Thoracic aorta (tissue), 2 donors: ENCODE measurements at places on chromosomes 1 and 21.

GRCh38 chr1:214640431-214641213 is 37.6 kb downstream of the CENPF start:
- no peak for DNase-seq

DNA sequence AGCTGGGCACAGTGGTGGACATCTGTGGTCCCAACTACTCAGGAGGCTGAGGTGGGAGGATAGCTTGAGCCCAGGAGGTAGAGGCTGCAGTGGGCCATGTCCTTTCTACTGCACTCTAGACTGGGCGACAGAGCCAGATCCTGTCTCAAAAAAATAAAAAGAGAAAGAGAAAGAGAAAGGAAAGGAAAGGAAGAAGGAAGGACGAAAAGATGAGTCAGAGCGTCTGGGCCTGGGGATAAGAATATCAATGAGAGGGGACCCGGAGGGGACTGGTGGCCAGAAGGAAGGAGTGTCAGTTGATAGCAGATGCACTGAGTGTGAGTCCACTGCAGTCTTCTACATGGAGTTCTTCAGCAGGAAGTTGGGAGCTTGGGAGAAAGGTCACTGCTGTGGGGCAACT is 75.6 kb downstream of the SYT6 start:
- DNase-seq, result no peak

DNA sequence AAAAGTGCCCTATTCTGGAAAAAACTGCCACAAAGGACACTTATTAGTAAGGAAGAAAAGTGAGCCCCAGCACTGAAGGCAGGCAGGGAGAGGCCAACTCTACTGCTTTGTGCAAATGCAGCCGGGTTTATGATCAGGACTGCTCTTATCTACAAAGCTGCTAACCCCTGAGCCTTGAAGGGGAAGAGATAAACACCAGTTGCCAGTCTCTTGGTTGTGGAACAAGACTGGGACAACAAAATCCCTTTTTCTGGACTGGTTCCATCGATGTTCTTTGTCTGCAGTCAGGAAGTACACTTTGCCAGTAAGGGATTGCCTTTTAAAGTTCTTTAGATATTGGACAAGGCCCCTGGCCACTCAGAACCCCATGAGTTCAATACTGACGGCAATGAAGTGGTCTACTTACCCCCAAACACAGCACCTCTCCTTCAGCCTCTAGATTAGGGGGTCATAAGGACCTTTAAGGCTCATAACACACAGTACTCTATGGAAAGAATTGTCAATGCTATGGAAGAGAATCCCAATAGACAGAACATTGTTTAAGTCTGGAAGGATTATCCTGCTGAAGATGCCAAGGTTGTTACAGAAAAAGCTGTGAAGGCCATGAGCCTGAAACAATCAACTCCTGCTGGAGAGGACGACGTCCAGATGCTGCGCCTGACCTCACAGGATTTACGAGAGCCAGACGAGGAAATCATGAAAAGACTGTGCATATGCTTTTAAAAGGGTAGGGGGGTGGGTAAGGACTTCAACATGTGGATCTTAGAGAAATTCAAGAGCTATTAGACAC is 43.6 kb downstream of the GNB1 start:
- DNase-seq, result no peak

DNA sequence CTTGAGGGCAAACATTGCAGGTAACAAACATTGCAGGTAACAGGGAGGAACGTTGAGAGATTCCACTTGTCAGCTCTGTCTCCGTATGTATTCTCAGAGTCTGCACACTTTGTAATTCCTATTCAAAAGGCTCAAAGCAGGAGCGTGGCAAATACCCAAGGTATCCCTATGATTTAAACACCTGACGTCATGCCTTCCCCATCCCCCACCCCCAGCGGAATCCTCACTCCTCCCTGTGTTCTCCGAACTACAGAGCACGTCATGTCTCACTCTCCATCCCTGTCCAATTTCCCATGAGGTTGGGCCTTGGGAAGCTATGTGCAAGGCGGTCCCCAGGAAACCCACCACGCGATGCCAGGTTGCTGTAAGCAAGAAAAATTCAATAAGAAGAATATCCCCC is 2.8 kb upstream of the LRRC38 start:
- no peak for DNase-seq

DNA sequence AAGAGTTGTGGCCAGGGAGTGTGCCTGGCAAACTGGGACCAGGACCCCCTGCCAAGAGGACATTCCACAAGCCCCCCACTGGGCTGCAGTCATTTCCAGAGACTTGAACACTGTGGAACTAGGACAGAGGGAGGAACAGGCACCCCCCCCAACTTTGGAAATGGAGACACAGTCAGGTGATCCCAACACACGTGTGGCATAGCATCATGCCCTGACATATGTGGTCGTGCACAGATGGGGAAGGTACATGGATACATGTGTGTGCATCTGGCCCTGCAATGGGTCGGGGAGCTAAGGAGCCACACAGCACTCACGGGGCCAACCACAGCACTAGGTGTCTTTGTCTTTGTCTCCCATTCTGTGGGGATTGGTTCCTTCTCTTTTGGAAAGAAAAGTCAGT is 6.6 kb upstream of the TFF3 start:
- DNase-seq, result no peak

- no peak for DNase-seq
These were observed 130.5 kb downstream of the ETS2 start for GRCh38 chr21:38936240-38936639.

DNA sequence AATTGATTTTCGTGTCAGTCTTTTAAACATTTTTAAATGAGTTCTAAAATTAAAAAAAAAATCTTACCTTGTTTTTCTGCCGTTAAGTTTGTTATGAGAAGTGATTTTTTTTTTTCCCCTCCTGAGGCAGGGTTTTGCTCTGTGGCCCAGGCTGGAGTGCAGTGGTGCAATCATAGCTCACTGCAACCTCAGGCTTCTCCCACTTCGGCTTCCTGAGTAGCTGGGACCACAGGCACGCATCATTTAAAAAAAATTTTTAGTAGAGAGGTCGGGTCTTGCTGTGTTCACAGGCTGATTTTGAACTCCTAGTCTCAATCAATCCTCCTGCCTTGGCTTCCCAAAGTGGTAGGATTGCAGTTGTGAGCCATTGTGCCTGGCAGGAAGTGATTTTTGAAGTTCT is 41.1 kb downstream of the MTR start:
- DNase-seq, result no peak

DNA sequence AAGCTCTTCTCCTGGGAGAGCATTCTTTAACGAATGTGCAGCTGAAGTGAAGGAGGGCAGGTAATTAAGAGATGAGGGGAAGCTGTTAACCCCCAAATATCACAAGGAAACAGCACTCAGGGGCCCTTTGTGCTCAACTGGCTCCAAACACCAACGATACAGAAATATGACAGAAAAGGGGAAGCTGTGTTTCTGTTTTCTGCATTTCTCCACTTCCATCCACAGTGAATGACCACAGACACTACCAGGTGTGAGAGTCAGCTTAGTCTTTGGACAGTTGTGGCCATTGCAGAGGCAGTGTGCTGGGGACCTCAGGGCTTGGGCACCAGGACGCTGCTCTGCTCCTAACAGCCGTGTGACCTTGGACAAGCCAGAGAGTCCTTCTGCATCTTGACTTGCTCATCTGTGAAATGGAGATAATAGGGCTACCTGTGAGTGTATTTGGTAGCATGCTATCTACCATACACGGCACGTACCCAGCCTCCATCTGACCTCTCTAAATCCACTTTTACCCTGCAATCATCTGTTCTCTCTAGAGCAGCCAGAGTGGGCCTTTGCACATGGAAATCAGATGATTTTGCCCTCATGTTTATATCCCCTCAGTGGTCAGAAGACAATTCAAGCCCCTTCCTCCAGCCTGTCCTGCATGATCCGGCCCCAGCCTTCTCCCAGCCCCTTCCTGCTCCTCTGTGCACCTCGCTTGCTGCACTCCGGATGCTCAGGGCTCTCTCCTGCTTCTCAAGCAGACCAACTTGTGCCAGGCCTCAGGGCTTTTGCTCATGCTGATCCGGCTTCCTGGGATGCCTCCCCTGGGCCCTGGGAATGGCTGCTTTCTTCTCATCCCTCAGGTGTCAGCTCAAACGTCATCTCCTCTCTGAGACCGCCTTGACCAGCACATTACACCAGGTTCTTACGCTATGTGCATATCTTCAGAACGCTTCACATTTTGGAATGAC is 4.7 kb upstream of the TINAGL1 start:
- DNase-seq, result no peak

- DNase-seq, result no peak
These were observed 28.8 kb downstream of the COP1 start for GRCh38 chr1:176178316-176178715.
